ENCODE measurements at places on chromosomes 7 and 10.

GRCh38 chr10:36117231-36117630 is 475.1 kb upstream of the FZD8 start:
- no peak for DNase-seq

DNA sequence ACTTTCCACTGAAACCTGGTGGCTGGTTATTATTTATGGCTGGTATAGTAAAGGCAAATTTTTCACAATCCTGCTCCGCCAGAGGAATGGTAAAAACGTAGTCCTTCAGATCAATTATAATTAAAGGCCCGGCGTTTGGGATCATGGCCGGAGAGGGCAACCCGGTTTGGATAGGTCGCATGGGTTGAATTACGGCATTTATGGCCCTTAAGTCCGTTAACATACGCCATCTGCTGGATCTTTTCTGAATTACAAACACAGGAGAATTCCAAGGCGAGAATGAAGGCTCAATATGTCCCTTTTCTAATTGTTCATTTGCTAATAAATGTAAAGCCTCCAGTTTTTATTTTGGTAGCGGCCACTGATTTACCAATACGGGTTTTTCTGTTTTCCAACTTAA is 11.3 kb upstream of the TAS2R3 start:
- no peak for DNase-seq

DNA sequence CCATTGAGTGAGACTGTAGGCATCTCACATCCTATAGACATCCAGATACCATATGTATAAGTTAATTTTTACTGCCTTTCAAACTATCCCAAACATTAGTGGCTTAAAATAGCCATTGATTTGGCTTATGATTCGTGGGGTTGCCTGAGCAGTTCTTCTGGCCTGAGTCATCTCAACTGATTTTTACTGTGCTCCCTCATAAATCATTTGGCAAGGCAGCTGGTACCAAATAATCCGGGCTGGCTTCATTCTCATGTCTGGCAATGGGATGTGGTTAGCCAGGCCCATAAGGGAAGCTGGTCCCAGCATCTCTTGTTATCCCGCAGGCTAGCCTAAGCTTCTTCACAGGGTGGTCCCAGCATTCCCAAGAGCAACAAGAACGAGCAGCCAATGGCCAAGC is 6.7 kb upstream of the LRGUK start:
- no peak for DNase-seq

DNA sequence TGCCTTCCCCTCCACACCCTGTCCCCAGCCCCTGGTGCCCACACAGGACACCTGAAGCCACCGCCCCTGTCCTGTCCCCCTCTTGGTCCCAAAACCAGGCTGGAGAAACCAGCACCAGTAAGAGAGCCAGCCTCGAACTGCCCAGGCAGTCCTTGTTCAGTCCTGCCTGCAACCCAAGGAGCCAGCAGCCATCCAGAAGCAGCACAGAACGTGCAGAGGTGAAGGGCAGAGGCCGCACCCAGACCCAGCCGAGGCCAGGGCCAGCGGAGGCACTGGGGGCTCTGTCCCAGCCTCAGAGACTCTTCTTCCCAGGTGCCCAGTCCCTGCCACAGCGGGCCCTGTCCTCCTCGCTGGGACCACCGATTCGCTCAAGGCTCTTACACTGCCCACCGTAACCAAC is 23.3 kb upstream of the CNPY1 start:
- no peak for DNase-seq

DNA sequence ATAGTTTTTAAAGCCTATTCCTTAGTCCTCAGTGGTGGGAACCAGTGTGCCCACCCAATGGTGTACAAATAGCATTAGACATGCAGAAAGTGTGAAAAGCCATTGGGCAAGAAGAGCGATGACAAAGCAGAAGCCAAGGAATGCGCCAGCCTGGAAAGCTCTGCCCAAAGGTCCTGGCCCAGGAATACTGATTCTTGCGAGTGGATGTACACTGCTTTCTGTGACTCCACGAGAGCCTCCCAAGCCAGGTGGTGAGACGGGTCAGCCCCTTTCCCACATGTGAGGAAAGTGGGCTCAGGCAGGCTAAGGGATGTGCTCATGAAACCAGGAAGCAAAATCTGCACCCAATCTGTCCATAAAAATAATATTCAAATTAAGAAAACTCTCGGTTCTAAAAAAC is 106.6 kb downstream of the ADCY1 start:
- DNase-seq = no peak

DNA sequence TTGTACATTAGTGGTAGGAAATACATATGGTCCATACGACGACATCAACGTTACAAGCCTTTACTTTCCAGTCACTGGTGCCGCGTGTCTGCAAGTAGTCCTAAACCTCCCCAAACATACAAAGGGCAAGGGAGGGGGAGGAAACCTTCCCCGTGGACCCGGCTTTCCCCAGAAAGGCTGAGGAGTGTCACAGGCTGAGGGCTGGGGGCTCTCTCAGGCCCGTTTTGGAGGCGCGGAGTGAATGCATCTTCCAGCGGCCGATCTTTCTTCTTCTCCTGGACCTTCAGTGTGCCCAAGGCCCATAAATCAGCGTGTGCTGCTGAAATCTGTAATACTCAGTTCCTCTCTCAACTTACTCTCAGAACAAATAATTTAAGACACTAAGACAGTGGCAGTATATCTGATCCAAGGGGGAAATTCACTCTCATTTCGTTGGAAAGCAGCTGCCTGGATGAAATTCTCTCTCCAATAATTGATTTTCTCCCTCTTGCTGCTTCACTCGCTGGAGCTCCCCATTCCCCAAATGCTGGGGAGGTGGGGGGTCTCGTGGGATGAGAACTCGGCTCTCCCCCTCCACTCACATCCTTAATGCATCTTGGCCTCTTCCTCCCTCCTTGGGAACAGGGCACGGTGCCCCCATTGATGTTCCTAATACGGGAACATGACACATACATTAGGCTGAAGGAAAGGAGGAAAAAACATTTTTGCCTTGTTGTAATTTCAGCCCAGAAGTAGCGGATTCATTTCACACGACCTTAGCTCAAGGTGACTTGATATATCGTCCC is 126.1 kb downstream of the ADARB2 start:
- no peak for DNase-seq

DNA sequence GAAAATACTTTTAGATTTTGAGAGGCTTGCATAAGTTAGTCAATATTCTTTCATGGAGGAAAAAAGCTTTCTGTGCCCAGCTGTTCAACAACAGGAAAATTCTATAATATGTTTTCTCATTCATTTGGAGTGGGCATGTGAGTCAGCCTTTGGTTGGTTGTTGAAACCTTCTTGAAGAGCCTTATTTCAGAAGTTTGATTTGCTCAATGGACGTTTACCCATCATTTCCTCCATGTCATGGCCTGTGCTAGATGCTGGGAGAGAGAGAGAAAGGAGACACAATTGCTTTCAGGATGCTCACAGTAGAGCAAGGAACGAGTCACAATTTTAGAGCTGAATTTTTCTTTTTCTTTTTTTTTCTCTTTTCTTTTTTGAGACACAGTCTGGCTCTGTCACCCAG is 181.7 kb downstream of the PRKCQ start:
- no peak for DNase-seq

GRCh38 chr7:17142831-17143541 is 155.5 kb upstream of the AHR start:
- DNase-seq = no peak

DNA sequence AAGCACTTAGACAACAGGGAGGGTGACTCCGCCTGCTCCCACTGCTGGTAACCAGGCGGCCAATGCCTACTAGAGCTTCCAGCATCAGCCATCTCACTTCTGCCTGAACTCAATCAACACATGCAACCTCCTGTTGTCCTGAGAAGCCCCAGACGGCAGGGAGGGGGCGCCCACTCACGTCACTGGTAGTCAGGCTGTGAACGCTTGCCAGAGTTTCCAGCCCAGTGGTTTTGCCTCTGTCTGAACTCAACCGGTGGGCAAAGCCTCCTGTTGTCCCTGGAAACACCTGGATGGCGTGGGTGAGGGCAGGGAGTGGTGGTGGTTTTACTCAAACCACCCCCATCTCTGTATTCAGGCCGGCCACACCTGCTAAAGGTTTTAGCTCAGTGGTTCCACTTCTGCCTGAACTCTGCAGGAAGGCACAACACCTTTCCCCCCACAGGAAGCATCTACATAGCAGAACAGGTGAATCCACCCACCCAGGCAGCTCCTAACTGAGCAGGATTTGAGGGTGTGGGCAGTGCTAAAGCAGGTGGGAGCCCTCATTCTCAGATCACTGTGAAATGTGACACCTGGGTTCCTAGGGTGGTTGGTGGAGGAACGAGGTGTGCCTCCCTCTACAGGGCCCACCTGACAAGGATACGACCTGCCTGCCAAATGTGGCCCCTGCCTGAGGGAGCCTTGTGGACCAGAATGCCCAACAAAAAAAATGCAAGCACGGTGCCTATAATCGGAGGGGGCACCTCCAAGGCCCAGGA is 563.0 kb upstream of the SEMA3D start:
- no peak for DNase-seq

DNA sequence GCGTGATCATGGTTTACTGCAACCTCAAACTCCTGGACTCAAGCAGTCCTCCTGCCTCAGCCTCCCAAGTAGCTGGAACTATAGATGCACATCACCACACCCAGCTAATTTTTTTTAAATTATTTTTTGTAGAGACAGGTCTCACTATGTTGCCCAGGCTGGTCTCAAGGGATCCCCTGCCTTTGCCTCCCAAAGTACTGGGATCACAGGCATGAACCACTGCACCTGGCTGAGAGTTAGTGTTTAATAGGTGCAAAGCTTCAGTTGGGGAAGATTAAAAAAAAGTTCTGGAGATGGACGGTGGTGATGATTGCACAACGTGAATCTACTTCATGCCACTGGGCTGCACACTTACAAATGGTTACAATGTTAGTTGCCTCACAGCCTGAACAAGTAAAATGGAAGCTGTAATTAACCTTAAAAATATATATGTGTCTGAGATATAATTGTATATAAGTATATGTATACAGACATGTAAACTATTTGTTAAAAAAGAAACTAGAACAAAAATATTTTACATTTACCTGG is 106.4 kb upstream of the ZNF438 start:
- DNase-seq = no peak

DNA sequence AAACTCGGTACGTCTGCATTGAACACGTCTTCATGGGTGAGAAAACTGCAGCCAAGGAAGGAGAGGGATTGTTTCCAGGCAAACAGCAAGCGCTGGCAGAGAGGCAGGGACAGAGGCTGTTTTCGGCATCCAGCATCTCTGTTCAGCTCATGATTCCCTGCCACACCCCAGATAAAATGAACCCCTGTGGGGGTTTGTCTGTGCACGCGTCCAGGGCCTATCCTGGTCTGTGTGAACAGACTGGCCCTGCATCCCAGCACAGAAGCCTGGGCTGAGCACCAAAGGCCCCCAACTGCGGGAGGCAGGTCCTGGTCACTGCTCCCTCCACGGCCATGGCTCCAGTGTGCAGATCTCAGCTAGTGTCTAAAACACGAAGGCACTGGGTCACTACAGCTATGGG is 83.3 kb upstream of the FAM20C start:
- no peak for DNase-seq

DNA sequence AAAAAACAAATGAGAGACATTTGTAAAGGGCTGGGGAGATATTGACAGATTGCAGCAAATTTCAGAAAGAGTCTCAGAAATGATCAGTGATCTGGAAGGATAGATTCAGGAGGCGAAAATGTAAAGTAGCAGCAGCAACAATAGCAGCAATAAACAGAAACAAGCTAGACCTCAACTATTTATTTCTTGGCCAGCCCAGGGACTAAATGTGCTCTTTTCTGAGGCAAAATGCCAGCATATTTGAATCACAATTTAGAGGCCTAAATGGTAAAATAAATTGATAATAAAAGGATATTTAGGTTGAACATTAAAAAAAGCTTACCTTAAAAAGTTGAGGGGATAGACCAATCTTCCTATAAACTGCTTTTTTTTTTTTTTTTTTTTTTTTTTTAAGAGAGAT is 134.6 kb upstream of the ITGB1 start:
- no peak for DNase-seq

GRCh38 chr7:116222501-116222900 is 12.2 kb downstream of the TES start:
- DNase-seq = peak; percentile 39

DNA sequence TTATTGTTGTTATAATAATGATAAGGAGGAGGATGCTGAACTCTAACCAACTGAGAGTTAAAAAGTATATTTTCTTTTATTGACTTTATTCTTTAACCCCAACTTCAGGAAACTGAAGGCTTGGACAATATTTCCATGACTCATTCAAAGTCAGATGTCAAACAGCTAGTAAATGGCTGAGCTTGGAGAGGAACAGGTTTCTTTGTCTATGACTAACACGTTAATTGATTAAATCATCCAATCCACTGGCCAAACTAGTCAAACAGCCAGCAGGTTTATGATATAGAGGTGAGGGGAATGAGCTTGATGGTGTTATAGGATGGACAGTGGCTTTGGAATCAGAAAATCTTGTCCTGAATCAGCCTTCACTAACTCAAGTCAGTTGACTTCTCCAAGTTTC is 119.1 kb upstream of the WDR11 start:
- no peak for DNase-seq

- DNase-seq = no peak
These were observed 78.8 kb upstream of the MDFIC start for GRCh38 chr7:114843102-114843501.

DNA sequence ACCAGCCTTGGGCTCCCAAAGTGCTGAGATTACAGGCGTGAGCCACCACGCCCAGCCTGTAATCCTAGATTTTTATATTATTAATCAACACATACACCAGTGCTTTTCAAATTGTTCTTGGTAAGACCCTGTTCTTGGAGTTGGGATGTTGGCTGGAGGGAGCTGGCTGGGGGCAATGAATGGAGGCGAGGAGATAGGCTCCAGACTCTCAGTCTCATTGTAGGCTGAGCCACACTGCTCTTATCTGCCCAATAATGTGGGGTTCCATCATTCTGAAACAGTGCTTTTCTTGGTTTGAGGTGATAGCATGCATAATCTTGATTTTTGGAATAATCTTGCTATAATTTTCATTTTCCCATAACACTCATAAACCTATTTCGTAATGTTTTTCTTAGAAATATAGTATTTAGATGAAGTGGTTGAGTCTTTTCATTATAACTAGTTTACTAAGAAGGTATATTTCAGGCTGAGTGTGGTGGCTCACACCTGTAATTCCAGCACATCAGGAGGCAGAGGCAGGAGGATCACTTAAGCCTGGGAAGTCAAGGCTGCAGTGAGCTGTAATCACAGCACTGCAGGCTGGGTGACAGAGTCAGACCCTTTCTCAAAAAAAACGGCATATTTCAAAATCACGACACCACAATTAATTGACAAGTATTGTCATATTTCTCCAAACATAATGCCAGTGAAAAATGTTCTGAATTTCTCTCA is 65.1 kb upstream of the LYZL2 start:
- no peak for DNase-seq

DNA sequence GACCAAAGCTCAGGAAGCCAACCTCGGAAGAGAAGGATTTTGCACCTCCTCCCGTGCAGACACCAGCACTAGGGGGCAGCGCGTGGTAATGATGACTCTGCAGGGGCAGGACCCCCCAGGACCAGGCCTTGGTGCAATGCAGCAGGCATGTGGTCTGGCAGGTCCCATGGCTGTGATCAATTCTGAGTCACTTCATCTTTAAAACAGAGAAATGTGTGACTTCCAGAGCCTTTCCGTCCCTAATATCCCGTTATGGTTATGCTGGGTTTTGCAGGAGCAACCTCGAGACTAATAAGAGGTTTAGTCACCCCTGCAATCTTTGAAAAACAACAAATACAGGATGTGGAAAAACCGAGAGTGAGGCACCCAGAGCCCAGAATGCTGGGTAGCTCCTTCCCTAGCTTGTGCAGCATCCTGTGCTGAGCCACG is 30.2 kb upstream of the GJD4 start:
- DNase-seq = no peak

GRCh38 chr7:6631605-6632004 is 5.5 kb upstream of the ZNF316 start:
- DNase-seq = no peak

GRCh38 chr7:144403649-144404061 is at the start of gene NOBOX:
TSS of gene NOBOX (minus strand) at chr7:144403693.
- no peak for DNase-seq

- DNase-seq = no peak
These were observed 30.8 kb downstream of the SLC37A3 start for GRCh38 chr7:140367528-140367927.
